GM18507 (cell line): ENCODE measurements at places on chromosomes 2 and 18.

DNA sequence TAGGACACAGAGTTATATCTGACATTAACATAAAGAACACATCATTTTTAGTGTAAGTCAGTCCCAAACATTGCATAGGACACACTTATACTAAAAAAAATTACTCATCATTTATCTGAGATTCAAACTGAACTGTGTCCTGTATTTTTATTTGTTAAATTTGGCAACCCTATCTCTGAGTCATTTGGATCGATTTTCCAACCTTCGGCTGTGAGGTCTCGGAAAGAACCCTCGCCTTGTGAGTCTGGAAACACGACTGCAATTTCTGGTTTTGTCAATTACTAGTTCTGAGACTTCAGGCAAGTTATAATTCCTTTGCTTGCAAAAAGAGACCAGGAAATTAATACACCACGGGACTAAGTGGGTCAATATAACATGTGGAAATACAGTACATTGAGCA, 14.0 kb downstream of the ATP8B1 start:
- no peak for DNase-seq

- DNase-seq, result no peak
Measured at GRCh38 chr18:42813570-42813969, 301.9 kb downstream of the RIT2 start.

GRCh38 chr2:162768656-162769055, 69.9 kb downstream of the KCNH7 start:
- no peak for DNase-seq

DNA sequence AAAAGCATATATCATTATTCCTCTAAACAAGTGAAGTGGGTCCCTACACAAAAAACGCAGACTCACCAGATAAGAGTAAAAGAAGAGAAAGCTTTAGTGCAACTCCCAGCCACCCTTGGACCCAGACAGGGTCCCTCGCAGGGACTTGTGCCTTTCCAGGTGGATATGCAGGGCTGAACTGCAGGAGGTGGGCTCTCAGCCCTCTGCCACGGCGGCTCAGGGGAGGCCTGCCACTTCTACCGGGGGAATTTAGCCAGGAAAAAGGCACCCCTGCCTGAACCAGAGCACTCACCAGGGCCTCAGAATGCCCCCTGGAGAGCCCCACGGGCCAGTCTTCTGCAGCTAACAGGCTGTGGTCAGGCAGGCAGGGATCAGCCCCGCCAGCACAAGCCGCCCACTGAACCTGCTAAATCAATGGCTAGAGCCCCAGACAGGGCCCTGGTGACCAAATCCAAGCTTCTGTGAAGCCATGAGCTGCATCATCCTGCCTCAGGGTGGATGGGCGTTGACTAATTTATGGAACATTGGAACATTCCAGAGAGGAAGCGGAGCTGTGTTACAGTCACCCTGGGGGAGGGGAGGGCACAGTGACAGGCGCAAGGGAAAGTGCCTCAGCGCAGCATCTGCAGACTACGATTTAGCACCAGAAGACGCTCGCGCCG, 209.3 kb downstream of the EIPR1 start:
- DNase-seq, result no peak

- no peak for DNase-seq
Measured at GRCh38 chr2:120887320-120887697, 151.6 kb downstream of the GLI2 start.
